ENCODE measurements at places on chromosomes 3 and 15.

GRCh38 chr3:37064747-37065146, 71.4 kb downstream of the MLH1 start:
- no peak for DNase-seq

DNA sequence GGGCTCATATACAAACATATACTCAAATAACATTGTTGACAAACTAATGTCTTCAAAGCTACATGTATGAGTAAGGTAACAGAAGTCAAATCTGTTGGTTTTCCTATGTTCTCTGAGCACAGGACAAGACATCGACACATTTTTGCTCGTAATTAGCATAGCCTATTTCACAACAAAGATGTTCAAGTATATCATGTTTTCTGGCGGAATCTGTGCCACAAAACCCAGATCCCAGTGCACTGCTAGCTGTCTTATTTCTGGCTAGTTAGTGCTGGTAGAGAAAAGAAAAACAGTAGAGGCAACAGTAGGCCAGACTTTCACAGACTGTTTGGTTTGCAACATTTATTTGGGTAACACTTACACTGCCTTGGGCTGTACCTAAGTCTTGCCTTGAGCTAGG, 51.2 kb downstream of the RUBCN start:
- DNase-seq: no peak

GRCh38 chr15:77335298-77335697, 84.6 kb downstream of the PEAK1 start:
- DNase-seq: no peak

- DNase-seq: no peak
These were observed 224.2 kb upstream of the CHRNA7 start for GRCh38 chr15:31806106-31806505.

GRCh38 chr3:73746623-73747022, 121.9 kb upstream of the PDZRN3 start:
- DNase-seq: no peak

- DNase-seq: peak; percentile 90
These were observed 23.2 kb upstream of the IP6K2 start for GRCh38 chr3:48739955-48740823.

DNA sequence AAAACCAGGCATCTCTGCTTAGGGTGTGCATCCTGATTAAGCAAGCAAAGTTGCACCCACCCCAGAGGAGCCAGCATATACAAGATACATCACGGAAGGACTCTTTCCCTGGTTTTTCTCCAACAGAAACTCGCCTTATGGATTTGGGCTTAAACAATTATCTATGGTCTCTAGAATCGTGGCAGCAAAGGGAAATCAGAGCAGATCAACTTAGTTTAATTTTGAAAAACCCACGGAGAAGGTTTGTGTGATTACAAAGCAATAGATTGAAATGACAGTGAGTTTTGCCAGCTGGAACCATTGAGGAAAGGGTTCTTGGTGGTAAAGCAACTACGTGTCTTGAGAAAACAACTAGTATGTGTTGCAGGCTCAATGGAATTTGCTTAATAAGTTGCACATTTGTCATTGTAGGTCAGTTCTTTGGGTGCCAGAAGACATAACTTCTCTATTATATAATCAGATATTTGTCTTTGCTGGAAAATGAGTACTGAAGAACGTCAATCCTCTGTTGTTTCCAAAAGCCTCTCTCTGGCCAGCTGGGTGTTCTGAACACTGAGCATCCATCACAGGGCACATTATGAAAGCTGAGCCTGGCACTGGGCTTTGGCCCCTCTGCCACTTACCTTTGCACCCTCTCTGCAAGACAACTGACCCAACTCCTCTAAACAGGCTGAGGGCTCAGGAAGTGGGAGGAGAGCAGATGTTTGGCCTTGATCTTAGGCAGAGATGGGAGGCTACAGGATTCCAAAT, 75.7 kb upstream of the FBN1 start:
- DNase-seq: no peak

- DNase-seq: no peak
These were observed 58.6 kb downstream of the TMEM212 start for GRCh38 chr3:171901615-171902312.

- no peak for DNase-seq
These were observed 1.0 kb upstream of the ISY1 start for GRCh38 chr3:129161860-129162271.

DNA sequence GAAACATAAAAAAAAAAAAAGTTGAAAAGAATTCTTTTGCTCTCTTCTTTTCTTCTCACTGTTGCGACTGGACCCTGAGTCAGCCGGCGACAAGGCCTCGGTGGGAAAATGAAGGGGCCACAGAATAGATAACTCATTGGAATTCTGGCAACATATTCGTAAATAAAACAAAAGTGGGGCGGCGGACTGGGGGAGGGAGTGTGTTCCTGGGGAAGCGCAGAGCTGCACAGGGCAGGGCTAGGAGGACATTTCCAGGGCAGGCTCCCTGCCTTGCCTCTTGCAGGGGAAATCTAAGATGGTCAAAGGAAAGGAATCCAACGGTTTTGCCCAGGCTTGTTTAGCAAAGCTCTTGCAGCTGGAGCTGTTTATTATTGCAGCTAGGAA, 1042.8 kb upstream of the NR2F2 start:
- DNase-seq: no peak

DNA sequence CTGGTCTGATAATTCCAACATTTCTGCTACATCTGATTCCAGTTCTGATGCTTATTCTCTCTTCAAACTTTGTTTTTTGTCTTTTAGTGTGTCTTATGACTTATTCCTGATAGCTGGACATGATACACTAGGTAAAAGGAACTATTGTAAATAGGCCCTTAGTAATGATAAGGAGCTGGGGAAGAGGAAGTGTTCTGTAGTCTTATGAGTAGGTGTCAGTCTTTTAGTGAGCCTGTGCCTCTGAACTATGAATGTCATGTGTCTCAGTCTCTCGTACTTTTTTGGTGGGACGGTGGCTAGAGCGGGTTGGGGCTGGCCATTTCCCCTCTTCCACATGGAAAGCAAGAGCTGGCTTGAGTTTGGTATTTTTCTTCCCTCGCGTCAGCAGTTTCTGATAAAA, 41.2 kb downstream of the PCCB start:
- no peak for DNase-seq

GRCh38 chr3:24196526-24196925, 251.4 kb downstream of the NR1D2 start:
- DNase-seq: no peak

- DNase-seq: no peak
These were observed 3.6 kb upstream of the GMPPB start for GRCh38 chr3:49727154-49727923.

DNA sequence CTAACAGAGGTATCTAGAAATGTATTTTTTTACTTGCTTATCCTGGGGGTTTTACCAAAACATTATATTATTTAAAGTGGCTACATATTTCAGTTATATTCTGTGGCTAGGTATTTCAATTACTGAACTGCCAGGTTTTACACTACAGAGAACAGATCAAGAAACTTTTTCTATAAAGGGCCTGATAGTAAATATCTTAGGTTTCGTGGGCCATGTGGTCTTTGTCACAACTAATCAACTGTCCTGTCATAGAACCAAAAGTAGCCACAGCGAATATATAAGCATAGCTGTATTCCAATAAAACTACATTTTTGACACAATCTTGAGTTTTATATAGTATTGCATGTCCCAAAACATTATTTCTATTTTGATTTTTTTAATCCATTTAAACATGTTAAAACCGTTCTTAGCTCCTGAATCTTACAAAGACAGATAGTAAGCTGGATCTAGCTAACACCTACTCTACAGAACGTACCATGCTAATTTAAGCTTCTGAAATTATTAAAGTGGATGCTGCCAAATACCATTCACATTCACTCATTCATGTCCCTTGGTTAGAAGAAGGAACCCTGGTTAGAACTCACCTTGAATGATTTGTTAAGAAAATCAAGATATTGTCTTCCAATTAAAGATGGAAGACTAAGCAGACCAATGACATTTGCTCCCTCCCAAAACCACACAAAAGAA, 118.2 kb upstream of the TGFBR2 start:
- DNase-seq: no peak

DNA sequence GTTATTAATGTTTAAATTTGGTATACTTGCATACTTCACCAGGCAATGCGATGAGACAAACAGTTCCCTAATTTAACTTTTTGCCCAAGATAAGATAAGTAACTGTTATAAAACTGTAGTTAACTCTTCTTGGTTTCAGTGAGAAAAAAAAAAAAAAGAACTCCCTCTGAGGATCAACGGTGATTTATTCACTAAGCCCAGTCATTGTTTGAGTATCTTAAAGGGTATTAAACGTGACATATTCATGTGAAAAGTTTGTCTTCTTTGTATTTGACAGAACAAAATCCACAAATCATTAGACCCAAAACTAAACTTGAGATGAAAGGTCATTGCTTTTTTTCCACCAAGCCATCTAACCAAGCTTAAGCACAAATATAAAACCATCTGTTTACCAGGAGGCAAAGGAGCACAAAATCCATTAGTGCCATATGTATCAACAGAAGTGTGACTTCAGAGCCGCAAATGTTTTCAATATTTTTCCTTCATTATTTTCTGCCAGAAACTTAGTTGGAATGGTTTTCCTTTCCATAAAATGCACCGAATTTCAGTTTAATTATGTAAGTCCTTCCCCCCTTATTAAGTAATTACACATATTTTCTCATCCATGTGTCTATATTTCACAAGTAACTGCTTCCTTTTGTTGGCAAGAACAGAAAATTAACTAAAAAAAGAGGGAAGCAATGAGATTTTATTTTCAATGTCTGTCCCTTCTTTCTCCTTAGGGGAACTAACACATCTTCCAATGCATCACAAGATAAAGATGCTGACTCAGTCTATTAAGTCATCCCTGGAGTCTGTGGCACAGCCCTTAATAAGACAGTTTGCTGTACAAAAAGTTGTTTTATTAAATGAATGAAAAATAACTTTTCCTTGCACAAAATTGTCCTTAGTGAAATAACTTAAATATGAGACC, 92.2 kb upstream of the RAP2B start:
- no peak for DNase-seq

Data from lower lobe of right lung (tissue), 2 donors.